NCI-H146 (cell line): ENCODE measurements at places on chromosomes 7 and 10.

- DNase-seq = no peak
Measured at GRCh38 chr7:14691034-14691433, 211.5 kb downstream of the DGKB start.

DNA sequence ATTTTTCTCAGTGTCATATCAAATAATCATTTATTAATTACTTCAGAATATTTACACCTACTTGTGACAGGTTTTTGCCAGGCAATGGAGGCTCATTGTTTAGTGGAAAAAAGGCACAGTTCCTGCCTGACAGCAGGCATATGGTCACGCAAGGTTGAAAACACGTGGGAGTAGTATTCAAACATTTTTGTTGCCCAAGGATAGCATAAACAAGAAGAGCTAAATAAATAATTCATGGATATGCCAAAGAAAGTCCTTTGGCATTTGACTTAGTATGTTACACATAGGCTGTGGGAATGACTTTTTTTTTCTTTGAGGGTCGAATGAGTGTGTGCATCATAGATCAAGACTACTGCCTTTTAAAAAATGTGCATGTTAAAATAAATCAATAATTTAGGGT lies 120.5 kb upstream of the SEMA3E start:
- DNase-seq = no peak

GRCh38 chr10:82397854-82398253 lies 522.9 kb downstream of the NRG3 start:
- no peak for DNase-seq

DNA sequence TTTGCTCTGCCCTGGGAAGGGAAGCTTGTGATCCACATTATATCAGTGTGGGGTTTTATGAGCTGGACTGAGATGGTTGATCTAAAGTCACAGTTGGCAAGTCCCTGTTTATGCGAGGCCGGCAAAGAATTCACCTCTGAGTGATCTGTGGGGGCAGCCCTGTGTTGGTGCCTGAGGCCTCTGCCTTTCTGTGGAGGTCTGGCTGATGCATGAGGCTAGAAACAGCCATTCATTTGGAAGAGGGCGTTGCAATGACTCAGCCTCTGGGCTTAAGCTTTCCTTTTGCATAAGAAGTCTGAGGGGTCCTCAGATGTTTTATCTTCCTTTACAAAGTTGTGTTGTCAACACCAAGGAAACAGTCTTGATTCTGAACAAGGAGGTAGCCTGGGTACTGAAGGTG lies 126.9 kb downstream of the MGMT start:
- DNase-seq = no peak

DNA sequence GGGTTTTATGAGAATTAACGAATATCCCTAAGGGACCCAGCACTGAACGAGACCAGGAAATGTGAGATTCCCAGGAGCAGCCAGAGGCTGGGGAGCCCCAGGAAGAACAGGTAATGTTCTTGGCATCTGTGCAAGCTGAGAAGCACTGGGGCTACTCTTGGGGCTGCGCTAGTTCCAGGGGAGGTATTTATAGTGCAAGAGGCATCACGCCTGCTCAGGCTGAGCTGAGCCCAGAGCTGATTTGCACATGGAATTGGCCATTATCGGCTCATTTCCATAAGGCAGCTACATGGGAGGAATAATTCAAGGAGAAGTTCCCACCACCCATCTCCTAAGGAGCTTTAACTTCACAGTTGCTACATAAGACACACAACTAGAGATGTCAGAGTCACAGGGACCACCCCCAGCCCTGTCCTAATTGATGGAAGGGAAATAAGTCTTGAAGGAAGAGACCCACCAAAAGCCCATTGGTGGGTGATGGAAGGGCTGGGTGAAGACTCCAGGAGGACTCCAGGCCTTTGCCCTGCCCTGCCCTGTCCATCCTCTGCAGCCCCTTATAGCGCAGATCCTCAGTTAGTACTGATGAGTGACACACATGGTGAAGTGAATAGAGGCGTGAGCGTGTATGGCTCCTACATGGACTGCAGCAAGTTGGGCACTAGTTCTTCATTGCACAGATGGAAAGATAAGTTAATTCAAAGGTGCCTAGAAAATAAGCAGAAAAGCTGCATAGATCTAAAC lies 178.9 kb downstream of the GRID1 start:
- no peak for DNase-seq

- DNase-seq = no peak
Measured at GRCh38 chr7:120547605-120548004, 274.6 kb downstream of the KCND2 start.

DNA sequence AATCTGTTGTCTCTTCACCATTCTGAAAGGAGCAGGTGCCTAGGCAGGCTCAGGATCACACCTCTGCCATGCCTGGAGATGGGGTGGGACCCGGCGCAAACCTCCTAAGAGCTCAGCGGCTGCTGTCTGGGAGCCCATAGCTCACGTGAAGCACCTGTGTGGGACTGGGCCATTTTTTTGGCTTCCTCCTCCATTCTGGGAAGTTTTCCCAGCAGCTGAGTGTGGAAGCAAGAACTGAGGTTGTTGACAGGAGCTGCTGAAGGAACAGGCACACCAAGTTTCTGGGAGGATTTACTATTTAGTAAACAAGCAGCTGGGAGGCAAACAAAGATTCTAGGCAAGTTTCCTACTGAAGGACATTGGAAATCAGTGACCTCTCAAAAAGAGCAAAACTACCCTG lies 77.3 kb downstream of the FAM13C start:
- DNase-seq = no peak

GRCh38 chr7:45434167-45434784 lies 139.9 kb upstream of the ADCY1 start:
- no peak for DNase-seq
